Fibroblast of the conjunctiva (primary cell): ENCODE measurements at places on chromosomes 1 and 21.
A peak's percentile ranks its signal among the peaks of the same experiment; 100 is the strongest.

DNA sequence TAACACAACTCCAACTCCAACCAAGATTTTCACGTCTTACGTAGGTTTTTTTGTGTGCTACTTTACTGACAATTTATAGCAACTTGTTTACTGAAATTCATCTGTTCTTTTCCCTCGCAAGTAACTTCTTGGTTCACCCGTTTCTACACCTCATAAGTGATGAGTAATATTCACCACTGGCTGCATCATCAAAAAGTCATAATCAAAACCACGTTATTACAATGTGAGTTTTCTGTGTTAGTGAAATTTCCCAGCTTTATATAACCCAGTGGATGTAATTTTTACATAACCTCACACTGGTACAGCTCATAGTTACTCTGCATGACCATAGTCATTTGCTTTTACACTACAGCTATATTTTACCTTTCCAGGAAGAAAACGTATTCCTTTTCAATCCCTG lies 401.1 kb upstream of the LYPLAL1 start:
- DNase-seq: peak; percentile 38

DNA sequence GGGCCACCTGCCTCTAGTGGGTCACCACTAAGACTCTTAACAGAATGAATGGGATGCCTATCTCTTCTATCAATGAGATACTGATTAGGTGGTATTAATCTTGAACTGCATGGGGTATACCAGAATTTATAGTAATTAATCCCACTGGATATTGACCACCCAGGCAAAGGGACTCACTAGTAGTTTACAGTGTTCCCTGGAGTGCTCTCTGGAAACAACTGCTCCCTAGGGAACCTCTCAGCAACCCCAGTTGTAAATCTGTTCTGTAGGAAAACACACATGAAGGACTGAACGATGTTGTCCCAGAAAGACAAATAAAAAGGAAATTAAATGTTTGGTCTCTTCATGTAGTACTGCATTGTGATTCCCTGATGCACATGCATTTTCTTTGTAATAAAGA lies 430.5 kb downstream of the HLX start:
- DNase-seq: no peak

- no peak for DNase-seq
Observed at GRCh38 chr1:169576935-169577331, 9.3 kb downstream of the F5 start.

DNA sequence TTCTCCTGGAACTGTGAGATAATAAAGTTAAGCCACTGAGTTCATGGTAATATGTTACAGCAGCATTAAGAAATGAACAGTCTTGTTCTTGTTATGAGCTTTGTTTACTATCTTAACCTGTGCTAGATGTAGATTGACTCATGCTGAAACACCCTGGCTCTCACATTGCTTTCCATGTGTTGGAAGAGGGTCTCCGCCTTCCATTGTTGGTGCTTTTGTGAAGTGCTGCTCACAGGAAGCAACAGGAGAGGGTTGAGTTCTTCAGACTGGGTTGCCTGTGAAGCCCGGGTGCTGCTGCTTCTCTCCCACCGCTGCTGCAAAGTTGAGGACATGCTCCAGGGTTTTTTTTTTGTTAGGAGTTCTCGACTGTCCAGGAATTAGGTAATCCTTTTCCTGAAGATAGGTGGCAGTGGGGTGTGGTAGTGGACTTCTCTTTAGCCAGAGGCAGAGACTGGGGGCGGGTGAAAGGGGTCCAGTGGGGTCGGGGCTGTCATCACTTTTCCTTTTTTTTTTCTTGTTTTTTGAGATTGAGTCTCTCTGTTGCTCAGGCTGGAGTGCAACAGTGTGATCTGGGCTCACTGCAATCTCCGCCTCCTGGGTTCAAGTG lies 28.7 kb upstream of the HMGN1 start:
- DNase-seq: no peak

DNA sequence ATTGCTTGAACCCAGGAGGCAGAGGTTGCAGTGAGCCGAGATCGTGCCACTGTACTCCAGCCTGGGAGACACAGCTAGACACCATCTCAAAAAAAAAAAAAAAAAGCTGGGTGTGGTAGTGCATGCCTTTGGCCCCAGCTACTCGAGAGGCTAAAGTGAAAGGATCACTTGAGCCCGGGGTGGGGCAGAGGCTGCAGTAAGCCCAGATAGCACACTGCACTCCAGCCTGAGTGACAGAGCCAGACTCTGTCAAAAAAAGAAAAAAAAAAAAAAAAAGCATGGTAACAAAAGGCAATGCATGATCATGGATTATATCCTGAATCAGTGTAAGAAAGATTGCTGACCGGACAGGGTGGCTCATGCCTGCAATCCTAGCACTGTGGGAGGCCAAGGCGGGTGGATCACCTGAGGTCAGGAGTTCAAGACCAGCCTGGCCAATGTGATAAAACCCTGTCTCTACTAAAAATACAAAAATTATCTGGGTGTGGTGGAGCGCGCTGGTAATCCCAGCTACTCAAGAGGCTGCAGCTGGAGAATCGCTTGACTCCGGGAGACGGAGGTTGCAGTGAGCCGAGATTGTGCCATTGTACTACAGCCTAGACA lies 76.3 kb downstream of the RUSC1 start:
- no peak for DNase-seq

DNA sequence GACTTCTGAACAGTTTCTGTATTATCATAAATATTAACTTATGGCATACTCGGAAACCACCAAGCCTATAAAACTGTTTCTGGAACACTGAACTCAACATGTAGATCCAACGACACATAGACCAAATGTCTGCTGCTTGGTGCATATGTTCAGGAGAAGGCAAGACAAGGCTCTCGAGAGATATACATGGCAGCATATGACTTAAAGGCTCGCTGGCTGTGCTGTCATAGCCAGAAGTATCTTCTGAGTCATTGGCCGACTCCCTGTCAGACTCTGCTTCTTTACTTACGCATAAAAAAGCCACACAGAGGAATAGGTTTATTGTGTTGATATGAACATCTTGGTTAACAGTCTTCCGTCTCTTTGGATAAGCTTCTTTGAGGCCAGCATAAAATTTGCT lies 60.6 kb downstream of the LYST start:
- no peak for DNase-seq

GRCh38 chr1:59242370-59242769 lies 54.5 kb upstream of the FGGY start:
- no peak for DNase-seq

DNA sequence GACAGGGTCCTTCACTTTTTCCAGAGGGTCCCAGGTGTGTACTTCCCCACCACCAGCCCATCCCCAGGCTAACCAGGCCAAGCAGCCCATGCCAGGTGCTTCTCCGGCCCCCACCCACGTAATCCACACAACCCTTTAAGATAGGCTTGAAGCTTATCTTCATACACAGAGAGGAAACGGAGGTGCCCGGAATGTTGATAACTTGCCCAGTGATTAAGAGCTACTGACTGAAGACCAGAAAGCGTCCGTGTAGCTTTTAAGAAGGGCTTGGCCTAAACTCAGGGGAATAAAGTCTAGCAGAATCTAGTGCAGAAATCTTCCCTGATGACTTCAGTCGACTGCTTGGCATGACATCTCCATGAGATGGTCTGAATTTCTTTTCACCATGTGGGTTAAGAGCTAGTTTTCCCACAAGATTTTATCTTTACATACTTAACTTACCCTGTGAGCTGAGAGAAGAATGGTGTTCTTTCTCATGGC lies 138.7 kb downstream of the GALNT2 start:
- no peak for DNase-seq

- DNase-seq: no peak
Observed at GRCh38 chr1:112083487-112083886, 94.0 kb upstream of the KCND3 start.

DNA sequence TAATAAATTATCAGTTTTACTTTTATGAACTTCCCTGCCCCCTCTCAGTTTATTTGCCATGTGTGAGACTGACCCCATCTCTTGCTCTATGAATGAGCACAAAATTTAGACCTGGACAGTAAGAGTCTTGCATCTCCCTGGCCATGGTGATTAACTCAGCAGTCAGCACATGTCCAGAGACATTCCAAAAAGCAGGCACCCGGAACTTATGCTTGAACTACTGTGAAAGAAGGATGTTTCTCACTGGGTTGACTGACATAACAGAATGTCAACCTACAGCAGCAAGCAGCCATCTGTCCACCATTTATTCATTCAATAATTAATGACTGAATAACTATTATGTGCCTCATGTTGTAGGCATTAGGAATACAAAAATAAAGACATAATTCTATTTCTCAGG lies 11.3 kb upstream of the SEC16B start:
- no peak for DNase-seq

- no peak for DNase-seq
Observed at GRCh38 chr1:17207966-17208418, 3.1 kb downstream of the PADI1 start.

DNA sequence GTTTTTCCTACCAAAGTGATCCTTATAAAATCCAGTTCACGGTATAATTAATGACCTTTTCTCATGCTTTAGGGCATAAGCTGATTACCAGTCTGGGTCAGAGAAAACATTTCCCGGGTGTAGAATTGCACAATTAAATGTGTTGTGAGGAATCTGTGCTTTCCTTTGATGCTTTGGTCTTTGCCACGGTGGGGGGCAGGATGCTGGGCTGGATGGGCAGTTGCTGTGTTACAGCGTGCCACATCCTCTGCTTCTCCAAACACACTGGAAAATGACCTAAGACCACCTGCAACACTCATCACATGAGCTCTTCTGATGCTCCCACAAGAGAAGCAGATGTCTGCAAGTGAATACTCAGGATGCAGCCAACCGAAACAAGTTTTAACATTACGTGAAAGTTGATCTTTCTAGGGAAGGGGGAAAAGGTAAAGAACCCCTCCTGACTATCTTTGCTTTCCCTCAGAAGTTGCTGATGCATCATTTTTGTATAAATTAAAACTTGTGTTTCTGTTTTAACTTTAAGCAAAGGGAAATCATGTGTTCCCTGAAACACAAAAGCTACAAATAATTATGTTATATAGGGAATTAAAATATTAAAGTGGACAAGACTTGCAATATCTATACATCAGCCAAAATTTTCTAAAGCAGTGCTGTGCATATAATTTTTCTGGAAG lies 515.3 kb upstream of the NR5A2 start:
- DNase-seq: no peak

DNA sequence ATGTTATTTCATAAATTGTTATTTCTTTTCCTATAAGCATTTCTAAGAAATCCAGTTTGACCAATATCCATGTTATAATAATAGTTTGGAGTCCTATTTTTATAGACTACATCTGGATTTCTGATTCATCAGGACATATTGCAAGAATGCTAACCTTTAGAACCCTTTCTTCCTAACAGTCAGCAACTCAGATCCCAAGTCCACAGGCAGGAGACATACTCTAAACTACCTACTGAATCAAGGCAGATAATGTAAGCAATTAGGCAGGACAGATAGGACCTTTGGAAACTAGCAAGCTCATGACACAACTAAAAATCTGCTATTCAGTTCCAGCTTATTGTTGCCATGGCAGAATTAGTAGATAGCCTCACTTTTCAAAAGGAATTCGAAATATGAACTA lies 104.1 kb downstream of the DENND1B start:
- no peak for DNase-seq

- no peak for DNase-seq
Observed at GRCh38 chr1:119655154-119655553, 7.1 kb upstream of the ZNF697 start.

DNA sequence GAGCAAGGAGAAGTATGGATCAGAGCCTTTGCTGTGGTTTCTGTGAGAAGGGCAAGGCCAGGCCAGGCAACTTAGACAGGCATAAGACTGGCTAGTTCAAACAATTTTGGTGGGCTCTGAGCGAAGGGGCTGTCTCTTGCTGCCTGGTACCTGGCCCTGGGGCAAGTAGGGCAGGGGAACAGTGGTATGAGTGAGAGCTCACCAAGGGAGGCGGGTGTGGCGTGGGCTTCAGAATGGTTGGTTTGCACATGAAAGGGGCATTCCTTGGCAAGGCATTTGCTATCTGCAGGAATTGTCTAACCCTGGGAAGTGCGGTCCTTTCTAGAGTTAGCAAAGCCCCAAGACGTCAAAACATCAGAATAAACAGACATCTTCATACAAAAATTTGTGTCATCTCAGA lies 210.5 kb downstream of the CAMTA1 start:
- DNase-seq: no peak

- no peak for DNase-seq
Observed at GRCh38 chr1:248857201-248857600, 1.7 kb downstream of the ZNF692 start.

DNA sequence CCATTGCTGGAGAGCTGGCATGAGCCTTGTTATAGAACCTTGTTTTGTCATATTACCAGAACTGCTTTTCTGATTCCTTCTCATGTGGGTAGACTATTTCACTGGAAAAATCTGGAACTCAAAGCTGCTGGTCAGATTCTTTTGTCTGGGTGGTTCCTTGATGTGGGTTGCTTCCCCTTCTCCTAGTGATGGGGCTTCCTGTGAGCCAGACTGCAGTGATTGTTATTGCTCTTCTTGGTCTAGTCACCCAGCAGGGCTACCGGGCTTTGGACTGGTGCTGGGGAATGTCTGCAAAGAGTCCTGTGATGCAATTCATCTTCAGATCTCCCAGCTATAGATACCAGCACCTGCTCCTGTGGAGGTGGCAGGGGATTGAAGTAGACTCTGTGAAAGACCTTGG lies 59.4 kb downstream of the GPR137B start:
- DNase-seq: no peak

GRCh38 chr1:91745640-91746373 lies 140.1 kb downstream of the TGFBR3 start:
- DNase-seq: no peak

- DNase-seq: no peak
Observed at GRCh38 chr1:212514056-212514614, 81.4 kb downstream of the NENF start.

GRCh38 chr1:200033511-200034261 lies 6.2 kb downstream of the NR5A2 start:
- DNase-seq: no peak

- no peak for DNase-seq
Observed at GRCh38 chr1:107724648-107725047, 240.3 kb downstream of the VAV3 start.

DNA sequence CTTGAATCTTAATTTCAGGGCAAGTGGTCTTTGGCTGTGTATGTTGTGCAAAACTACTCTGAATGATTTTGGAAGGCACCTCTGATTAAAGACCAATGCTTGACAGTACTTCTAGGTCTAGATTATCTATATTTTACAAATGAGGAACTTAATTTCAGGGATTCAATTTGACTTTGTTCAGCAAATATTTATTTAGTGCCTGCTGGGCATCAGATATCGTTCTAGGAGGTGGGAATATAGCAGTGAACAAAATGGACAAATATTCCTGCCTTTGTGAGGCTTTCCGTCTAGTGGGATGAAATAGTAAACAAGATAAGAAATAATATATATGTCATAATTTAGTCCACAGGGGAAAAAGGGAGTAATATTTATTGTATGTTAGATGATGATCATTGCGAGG lies 4.7 kb downstream of the ZNF326 start:
- no peak for DNase-seq
